NCI-H460 (cell line): ENCODE measurements at places on chromosomes 1 and 21.

- no peak for DNase-seq
These were observed 21.4 kb downstream of the MYBPH start for GRCh38 chr1:203153989-203154821.

- DNase-seq, result no peak
These were observed 17.1 kb downstream of the TEX35 start for GRCh38 chr1:178530037-178530402.

DNA sequence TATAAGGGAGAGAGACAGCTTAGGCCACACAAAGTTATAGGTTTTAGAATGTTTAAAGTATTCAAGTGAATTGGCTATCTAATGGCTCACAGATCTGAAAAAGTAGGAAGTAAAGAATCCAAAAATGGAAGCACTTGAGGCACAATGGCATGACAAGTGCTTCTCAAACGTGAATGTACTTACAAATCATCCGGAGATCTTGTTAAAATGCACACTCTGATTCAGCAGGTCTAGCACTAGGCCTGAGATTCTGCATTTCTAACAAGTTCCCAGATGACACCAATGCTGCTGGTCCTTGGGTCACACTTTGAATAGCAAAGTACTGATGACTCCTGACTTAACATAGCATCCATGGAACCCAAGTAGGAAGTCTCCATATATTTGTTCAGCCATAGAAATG lies 20.9 kb upstream of the AGL start:
- DNase-seq, result no peak

GRCh38 chr1:107432108-107432507 lies 291.3 kb downstream of the NTNG1 start:
- DNase-seq, result no peak

GRCh38 chr1:203534526-203534925 lies 40.6 kb downstream of the OPTC start:
- no peak for DNase-seq

GRCh38 chr1:81225789-81226602 lies 574.7 kb upstream of the ADGRL2 start:
- DNase-seq, result no peak

GRCh38 chr1:36386265-36387140 lies 779 bp upstream of the STK40 start:
- peak; percentile 99 for DNase-seq

GRCh38 chr1:82030830-82031229 lies 230.1 kb downstream of the ADGRL2 start:
- DNase-seq, result no peak

DNA sequence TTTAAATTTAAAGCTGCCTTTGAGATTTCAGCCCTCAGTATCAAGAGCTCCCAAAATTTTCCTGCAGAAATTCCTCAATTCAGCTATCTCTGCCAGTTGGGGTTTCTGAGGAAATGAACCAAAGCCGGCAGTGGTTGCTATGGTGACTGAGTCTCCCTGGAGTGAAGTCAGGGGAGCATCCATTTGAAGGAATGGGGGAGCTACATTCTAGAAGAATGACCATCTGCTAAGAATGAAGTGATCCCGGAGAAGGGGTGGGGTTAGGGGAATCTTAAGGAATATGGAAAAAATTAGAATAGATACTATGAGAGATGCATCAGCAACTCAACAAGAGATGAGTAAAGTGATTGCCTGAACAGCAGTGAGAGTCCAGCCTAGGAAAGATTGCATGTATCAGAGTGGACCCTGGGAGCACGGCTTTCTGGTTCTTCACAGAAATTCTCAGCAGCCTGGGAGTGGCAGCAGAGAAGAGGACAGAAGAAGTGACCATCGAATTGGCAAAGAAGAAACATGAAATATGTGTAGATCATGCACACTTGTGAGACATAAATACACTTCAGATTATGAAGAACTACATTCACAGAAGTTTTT lies 94.7 kb downstream of the CHD1L start:
- no peak for DNase-seq

DNA sequence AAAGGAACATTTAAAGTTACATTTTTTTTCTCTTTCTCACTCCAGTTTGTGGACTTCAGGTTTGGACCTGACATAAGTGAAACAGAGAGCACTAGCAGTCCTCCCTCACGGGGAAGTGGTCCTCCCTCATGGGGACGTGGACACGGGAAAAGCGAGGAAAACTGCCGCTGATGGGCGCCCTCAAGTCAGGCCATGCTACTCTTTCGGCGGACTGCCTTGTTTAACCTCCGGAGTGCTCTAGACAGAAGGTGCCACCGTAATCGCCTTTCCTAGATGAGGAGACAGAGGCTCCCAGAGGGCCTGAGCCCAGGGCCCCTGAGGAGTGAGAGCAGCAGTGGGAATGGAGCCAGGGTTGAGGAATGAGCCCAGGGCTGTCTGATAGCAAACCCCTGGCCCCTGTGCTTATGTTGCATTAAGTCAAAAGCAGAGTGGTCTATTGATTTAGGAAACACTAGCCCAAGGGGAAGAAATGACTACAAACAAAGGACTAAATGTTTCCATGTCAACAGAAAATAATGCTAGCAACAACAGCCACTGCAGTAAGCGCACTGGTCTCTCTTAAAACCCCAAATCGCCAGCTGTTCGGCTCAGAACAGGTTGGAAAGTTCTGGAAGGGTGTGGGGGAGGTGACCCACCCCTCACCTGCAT lies 84.1 kb downstream of the DMRTB1 start:
- no peak for DNase-seq

GRCh38 chr1:184376369-184376768 lies 10.5 kb upstream of the C1orf21 start:
- DNase-seq, result no peak

DNA sequence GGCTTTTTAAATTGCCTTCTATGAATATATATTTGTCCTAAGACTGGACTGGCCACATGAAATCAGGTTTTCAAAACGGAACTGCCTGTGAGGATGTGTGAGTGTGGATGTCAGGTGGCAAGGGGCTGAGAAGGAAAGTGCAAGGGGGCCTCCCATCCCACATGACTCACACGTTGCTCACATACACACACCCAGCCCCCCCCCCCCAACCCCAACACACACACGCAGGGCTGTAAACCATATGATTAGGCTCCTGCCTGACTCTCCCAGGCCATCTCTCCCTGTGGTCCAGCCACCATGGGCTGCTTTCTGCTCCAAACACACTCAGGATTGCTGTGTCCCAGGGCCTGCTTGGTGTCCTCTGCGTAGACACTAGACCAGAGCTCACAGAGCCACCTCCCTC lies 22.4 kb downstream of the DEGS1 start:
- peak; percentile 20 for DNase-seq

DNA sequence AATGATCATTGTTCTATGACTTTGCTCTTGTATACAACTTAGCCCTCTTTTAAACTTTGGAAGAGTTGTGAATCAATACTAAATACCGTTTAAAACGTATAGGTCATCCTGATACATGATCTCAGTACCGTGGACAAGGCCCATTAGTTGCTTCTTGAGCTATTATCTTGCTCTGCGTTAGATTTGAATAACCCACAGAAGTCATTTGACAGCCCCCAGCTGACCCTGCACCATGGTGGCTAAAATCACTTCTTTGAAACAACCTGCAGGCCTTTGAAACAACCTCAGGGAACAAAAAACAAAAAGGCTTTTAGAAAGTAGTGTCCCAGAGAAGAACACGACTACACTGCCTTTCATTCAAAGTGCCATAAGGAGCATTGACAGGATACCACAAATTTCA lies 473.0 kb upstream of the ADGRL2 start:
- DNase-seq, result no peak

GRCh38 chr21:42451941-42452340 lies 44.1 kb downstream of the RSPH1 start:
- no peak for DNase-seq

DNA sequence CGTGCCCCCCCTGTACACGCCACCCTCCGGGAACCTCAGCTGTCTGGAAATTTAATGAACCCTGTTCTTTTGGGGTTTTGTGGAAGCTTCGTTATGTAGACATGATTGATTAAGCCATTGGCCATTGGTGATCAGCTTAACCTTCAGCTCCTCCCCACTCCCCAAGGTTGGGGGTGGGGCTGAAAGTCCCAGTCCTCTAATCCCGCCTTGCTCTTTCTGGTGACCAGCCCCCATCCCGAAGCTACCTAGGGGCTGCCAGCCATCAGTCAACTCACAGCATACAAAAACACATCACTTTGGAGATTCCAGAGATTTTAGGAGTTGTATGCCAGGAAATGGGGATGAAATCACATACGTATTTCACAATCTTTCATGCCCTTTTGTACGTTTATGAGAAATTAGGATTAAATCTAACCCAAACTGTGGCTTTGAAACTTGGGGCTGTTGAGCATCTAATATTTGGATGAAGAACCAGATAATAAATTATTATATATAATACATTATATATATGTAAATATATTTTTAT lies 52.3 kb downstream of the BACE2 start:
- DNase-seq, result no peak

- no peak for DNase-seq
These were observed 63.8 kb downstream of the LMO4 start for GRCh38 chr1:87392248-87393192.

DNA sequence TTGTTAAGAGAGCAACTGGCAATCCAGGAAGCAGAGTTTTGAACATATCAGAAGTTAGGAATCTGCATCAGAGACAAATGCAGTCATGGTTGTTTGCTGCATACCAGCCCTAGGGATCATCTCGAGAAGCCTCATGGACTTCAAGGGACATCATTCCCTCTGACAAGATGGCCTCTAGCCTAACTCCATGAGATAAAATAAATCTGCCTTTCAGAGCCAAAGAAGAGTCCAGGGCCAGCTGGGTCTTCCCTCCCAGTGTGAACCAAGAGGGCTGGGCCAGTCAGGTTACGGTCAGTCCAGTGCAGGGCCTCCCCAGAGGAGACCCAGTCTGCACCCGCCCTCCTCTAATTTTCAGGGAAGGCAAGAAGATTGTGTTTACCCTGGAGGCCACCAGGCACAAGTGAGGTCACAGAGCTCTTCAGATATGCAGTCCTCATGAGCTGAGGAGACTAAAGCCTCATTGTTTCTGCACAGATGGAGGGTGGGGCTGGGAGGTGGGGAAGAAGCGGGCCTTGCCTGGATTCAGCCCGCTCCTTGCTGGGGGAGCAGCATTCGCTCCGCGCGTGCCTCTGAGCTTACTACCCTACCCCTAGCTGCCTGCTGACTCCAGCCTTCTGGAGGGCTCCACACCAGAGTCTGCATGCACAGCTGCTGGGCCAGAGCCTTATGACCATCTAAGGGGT lies 52.8 kb downstream of the CAPN2 start:
- DNase-seq, result no peak

DNA sequence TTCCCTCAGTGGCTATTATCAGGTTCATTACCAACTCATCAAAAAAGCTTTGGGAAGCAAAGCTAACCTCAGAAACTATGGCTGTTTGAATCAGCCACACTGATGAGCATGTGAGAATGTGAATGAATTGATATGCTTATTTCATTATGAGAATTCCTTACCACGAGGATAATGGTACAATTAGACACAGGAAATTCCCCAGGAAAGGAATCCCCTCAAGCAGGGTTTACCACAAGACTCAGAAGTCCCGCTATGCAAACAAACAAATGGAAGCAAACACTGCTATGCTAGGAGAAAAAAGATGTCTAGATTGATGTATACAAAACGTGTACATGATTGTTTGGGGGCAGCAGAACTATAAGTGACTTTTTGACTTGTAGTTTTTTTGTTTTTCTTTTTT lies 205.0 kb downstream of the HMCN1 start:
- no peak for DNase-seq

DNA sequence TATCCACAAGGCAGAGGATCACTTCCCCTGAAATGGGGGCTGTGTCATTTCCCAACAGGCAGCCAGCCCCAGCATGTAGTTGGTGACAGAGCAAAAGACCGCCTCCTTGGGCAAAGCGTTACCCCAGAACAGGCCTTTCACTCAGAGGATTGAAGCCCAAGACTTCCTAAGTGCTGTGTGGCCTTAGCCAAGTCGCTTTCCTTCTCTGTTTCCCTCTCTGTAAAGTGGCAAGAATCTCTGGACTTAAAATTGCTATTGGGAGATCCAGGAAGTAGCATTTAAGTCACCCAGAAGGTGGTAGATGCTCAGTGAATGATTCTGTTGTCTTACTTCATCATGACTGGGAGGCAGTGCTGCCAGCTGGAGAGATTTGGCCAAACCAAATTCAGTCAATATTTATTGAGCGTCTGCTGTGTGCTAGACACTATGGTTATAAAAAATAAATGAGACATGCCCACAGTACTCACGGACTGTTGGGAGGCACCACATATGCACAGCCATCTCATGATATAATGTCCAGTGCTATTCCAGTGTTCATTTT lies 35.3 kb downstream of the NIPAL3 start:
- DNase-seq, result no peak

- peak; percentile 37 for DNase-seq
These were observed 2.1 kb downstream of the ADGRL2 start for GRCh38 chr1:81802707-81803430.

DNA sequence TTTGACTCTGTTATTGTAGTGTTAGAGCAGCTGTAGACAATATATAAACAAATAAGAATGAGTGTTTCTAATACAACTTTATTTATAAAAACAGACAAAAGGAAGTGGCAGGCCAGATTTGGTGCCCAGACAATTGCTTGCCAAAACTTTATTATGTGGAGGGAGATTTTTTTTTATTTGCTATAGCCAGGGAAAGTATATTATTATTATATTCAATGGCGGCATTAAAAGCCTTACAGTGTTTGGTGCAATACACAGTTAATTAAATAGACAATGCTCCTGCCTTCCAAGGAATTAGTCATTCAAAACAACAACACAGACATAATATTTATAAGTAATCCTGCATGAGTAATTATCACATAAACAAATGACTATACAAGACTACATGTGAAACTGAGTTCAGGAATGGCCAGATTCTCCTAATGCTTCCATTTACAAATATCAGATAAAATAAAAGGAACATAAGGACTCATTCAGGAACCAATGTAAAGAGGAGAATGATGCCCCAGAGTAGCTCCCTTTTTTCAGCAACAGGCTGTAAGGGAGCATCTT lies 10.6 kb upstream of the RC3H1 start:
- DNase-seq, result no peak
